IMR-90 (cell line): ENCODE measurements at places on chromosomes 3 and 15. TPM values are rescaled to one million over a fixed set of nuclear protein-coding genes. Genes with fewer than 3 reads are reported as not detected.

The FBXO40 gene
- not detected in 2 replicates for total RNA-seq

The PTX3 gene
- 96.7 and 97.9 TPM in 2 replicates for total RNA-seq

The AMIGO3 gene
- not detected in 2 replicates for total RNA-seq

The FSTL1 gene
- 1,097 and 1,642 TPM in 2 replicates for total RNA-seq

The ACSBG1 gene
- total RNA-seq = not detected in 2 replicates

The ST3GAL6 gene
- total RNA-seq = 0.36 and 1.4 TPM in 2 replicates

The SNTN gene
- not detected in 2 replicates for total RNA-seq

The ECT2 gene
- 37.8 and 55.8 TPM in 2 replicates for total RNA-seq

The SH3BP5 gene
- 14.0 and 14.2 TPM in 2 replicates for total RNA-seq

The ZNF770 gene
- total RNA-seq = 26.5 and 38.9 TPM in 2 replicates

The TRAT1 gene
- total RNA-seq = not detected in 2 replicates

The SLC28A2 gene
- not detected in 2 replicates for total RNA-seq

The PODXL2 gene
- total RNA-seq = 1.6 and 1.7 TPM in 2 replicates

The MYO5C gene
- under 0.01 TPM in 2 replicates for total RNA-seq
